ENCODE measurements at places on chromosomes 1 and 21.

DNA sequence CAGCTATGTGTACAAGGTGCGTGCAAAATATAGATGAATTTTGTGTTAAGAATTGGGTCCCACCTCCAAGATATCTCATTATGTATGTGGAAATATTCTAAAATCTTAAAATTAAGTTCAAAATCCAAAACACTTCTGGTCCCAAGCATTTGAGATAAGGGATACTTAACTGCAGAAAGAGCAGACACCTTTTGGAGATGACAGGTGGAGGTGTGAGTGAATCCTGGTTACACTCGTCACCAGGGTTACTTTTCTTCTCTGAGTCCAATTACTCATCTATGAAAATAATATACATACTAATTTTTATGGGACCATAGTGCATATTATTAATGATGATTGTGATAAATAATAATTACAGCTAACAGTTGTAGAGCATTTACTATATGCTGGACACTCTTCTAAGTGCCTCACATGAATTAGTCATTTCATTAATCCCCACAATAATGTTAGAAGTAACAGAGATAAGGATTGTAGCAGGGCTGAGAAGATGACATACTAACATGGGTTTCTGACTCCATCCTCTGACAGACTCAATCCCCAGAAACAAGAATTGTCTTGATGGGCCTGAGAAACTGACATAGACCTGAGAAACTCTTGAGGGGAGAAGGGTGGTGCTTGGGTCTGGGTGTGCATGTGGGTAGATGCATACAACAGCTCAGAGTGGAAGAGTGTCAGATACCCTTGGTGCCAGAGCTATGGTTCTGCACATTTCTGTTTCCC is 8.3 kb upstream of the FASLG start:
- no peak for DNase-seq

DNA sequence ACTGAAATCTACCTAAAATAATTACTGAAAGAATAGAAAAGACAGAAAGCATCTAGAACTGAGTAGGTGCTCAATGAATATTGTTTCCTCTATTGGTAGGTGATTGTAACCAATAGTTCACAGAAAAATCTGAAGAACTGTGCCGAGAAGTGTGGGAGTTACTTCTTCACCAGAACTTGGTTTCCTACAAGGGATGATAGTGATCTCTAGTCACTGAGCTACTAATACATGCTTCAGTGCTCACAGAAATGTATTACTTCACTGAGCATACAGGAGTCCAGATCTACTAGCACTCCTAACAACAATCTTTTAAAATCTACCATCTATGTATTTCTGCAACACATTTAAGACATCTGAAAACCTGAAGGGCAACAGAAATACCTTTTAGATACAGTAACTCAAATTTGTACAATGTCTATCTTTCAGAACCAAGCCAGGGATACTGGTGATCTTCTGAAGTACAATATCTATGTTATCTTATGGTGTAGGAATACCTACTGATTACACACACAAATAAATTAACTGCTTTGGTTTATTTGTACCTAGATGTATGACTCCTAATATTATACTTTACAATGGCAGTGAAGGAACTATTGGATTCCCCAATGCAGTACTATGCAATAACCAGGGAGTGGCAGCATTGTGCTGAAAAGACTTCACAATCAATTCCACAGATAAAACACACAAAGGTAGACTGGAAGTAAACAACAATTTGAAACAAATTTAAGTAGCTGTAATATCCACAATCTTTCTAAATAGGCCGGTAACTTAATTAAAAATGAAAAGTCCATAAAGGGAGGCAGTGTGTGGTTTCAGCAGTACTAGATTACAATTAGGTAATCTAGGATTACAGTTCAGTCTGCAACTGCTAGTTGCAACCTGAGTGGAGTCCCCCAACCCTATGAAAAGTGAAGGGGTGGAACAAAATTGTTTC is 243.0 kb downstream of the SLC45A1 start:
- DNase-seq = no peak

GRCh38 chr1:3213730-3214129 is 144.7 kb downstream of the PRDM16 start:
- no peak for DNase-seq

DNA sequence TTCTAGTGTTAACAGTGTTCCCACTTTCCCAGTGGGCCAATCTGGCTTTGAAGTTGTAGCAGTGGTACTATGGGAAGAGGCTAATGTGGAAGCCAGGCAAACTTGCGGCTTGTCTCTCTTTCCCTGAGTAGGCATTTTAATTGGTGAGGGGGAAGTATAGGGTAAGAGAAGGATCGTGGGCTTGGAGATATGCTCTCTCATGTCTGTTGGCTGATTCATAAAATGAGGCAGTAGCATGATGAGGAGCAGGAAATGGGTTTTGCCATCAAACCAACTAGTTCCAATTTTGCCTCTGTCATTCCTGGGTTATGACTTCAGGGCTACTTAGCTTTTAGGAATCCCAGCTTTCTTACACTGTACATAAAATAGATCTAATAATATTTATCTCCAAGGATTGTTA is 12.1 kb downstream of the C8A start:
- DNase-seq = no peak

- DNase-seq = peak; percentile 59
Observed at GRCh38 chr21:15065392-15066122, 757 bp upstream of the NRIP1 start.

GRCh38 chr1:224831501-224831900 is 98.0 kb upstream of the DNAH14 start:
- DNase-seq = no peak

GRCh38 chr1:157161901-157162300 is 23.7 kb upstream of the ETV3 start:
- DNase-seq = no peak

DNA sequence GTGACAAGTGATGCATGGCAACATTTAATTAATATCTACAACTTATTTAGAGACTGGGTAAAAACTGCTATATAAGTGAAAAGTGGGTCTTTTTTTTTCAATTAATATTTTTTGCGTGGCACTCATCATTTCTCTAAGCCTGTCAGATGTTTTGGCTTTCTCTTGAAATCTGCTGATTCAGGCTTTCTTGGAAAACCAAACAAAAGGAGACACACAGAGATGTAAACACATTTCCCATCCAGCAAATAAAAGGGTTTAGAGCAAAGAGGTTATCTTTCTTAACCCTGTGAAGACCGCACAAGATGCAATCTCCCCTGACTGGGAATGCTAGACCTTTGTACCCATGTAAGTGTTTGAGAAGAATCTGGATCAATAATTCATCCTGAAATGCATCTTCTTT is 48.7 kb upstream of the PLXNA2 start:
- DNase-seq = no peak

DNA sequence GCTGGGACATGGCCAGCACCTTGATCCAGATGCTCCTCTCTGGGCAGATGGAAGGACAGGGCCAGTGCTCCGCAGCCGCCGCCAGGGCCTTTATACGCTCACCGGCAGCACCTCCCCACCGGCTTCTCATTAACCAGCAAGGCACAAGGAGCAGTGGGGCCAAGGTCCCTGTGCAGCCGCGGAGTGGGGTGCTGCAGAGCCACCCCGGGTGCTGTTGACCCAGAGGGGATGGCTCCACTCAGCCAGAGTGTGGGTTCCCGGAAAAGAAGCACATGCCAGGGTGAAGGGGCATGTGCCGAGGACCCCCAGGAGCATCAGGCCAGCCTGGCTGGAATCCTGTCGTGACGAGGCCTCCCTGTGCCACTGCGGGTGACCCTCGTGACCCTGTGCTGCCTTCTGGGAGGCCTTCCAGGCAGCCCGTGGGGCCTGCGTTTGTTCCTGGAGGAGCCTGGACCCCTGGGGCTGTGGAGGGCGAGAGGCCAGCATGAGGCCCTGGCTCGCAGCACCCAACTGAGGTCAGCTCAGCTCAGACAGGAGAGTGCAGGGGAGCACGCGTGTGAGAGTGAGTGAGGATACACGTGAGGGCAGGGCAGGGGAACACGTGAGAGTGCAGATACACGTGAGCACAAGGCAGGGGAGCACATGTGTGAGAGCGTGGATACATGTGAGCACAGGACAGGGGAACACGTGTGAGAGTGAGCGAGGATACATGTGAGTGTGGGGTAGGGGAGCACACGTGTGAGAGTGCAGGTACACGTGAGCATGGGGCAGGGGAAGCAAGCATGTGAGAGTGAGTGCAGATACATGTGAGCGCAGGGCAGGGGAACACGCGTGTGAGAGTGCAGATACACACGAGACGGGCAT is at the start of gene FTCD:
Gene FTCD, minus strand, starts transcription at position 66 of the 864 bp plus-strand sequence. Its CDS starts 56 bp downstream, at position 10.
- DNase-seq = no peak
